ENCODE measurements at places on chromosomes 3 and 15.

DNA sequence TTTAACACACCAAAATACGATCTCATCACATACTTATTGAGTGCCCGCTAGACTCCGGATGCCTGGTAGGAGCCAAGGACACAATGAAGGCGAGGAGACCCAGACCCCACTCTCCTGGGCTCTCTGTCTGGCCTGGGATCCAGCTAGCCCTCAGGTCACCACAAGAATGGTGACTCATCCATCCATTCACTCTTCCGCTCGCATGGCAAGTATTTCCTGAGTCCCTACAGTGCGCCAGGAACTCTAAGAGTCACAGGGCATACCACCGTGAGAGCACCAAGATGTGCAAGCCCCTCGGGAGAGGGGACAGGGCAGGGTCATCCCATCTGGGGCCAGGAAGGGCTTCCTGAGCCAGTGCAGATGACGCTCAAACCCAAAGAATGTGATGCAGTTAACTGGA is 101.6 kb upstream of the PRR20G start:
- no peak for DNase-seq

DNA sequence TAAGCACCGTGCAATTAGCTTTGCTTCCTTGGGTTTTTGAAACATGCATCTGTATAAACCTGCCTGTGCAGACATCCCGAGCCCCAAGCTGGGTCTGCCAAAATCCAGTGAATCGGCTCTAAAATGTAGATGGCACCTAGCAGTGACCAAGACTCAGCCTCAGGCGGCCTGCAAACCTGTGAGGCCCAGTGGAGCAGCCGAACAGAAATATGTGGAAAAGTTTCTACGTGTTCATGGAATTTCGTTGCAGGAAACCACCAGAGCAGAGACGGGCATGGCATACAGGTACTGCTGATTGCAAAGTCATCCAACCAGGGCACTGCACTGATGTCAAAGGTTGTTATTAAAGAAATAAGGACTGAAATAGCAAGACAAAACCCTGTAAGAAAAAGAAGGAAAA is 22.8 kb downstream of the KCNAB1 start:
- DNase-seq = no peak

- DNase-seq = no peak
Observed at GRCh38 chr3:134567605-134568004, 81.7 kb downstream of the CEP63 start.

DNA sequence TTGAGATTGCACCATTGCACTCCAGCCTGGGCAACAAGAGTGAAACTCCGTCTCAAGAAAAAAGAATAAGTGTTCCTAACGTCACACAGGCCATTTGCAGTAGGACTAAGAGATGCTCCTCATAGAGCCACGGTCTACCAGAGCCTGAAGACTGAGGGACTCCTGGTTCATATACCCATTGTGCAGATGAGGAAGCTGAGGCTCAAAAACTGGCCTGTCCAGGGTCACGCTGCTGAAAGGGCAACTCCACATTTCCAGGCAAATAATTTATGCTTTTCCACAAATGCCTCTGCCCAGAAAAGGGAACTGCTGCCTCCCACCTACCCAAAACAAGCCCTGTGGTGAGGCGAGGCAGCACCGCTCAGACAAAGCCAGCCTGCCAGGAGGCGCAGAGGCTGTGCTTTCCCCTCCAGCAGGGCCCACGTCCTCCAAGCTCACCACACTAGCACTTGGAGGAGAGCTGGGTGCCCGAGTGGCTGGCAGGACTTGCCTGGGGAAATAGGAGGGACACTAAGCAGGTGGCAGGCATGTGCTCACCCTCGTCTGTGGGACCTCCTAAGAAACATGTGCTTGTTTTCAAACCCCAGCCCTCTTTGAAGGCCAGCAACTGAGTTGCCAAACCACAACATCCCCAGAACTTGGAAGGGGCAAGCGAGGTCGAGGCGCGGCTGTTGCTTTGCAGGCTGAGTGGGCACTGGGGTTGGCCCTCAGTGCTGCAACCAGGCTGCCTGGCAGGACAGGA is 195.6 kb downstream of the XXYLT1 start:
- no peak for DNase-seq
